ENCODE measurements at places on chromosomes 3 and 15.

DNA sequence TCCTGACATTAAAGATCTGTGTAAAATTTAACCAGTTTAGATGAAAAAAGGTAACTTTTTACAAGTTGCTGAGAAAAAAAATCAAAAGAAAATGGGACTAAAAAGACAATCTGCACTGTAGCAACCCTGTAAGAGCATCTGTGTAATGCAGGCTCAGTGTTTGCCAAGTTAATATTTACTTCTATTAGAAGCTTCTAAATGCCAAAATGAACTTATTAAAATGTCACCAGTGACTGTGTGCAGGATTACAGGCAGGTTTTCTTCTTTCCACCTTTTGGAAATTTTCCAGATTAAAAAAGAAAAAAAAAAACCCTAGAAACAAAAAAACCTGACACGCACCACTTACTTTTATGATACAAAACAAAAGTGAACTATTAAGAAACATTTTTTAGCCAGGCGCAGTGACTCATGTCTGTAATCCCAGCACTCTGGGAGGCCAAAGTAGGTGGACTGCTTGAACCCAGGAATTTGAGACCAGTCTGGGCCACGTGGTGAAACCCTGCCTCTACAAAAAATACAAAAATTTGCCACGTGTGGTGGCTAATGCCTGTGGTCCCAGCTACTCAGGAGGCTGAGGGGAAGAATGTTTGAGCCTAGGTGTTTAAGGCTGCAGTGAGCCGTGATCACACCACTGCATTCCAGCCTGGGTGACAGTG, 87.2 kb downstream of the TJP1 start:
- DNase-seq = no peak

GRCh38 chr15:81343371-81343770, 19.4 kb upstream of the STARD5 start:
- no peak for DNase-seq

DNA sequence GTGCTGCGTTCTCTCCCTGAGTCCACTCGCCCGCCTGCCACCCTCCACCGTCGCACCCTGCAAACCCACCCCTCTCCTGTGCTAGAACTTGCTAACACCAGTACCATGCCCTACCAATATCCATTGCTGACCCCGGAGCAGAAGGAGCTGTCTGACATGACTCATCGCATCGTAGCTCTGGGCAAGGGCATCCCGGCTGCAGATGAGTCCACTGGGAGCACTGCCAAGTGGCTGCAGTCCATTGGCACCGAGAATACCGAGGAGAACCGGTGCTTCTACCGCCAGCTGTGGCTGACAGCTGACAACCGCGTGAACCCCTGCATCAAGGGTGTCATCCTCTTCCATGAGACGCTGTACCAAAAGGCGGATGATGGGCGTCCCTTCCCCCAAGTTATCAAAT, 4.9 kb upstream of the ALAS1 start:
- DNase-seq = no peak

DNA sequence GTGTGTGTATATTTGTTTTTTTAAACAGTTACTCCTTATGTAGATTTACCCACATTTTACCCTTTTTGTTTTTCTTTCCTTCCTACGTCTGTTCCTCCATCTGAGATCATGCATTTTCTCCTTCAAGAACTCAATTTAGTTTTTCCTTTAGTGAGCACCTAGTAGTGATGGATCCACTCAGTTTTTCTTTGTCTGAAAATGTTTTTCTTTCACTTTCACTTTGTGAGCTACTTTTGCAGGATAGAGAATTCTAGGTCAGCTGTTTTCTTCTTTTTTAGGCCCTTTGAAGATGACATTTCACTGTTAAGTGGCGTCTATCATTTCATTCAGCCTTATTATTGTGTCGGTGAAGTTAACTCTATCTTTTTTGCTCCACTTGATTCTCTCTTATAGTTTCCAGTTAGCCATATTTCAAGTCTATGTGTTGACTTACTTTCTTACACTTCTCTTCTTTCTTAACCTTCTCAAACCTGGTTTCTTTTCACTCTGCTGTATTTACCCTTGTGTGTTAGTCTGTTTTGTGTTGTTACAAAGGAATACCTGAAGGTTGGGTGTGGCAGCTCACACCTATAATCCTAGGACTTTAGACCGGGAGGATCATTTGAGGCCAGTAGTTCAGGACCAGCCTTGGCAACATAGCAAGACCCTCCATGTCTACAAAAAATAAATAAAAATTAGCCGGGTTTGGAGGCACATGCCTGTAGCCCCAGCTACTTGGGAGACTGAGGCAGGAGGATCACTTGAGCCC, 55.8 kb downstream of the PRKCI start:
- DNase-seq = no peak

- no peak for DNase-seq
Measured at GRCh38 chr15:73972984-73973682, 19.0 kb downstream of the STOML1 start.

DNA sequence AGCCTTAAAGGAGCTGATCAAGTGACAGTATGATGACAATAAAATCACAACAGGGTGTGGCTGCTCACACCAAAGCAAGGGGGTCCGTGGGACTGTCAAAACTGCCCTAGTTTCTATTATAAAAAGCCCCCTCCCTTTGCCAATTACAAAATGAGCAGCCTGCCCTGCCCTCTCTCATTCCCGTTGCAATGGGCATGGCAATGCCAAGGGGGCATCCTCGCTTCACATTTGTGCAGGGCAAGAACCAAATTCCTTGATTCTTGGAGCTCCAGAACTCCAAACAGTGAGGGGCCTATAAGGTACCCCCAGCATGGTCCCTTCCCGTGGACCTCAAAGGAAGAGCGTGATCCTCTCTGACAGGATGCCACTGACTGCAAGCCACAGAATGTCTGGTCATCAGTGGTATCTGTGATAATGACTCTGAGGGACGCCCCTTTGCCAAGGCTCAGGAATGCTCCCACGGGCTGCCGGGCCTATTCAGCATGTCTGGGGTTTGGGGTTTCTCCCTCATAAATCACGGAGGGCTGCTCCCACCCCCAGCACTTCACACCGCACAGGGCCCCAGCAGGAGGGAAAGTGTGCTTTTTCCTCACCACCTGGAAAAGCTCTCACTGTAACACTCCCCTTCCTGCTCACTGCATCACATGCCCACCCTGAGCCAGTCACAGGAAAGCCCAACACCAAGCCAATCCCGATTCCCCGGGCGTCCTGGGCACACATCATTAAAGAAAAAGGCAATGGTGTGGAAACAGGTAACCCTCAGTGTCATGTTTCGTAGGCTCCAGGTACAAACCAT, 105.1 kb upstream of the TRPM1 start:
- no peak for DNase-seq

GRCh38 chr15:89554247-89554646, 21.0 kb upstream of the TICRR start:
- no peak for DNase-seq

GRCh38 chr3:197224034-197224444, 74.4 kb downstream of the DLG1 start:
- DNase-seq = peak; percentile 7

GRCh38 chr3:185696039-185696438, 109.9 kb downstream of the SENP2 start:
- no peak for DNase-seq

GRCh38 chr3:29080967-29081366, 199.9 kb upstream of the RBMS3 start:
- no peak for DNase-seq

GRCh38 chr3:29653680-29654079, 372.8 kb downstream of the RBMS3 start:
- no peak for DNase-seq

- DNase-seq = no peak
Measured at GRCh38 chr3:39289107-39289506, 9.3 kb upstream of the CX3CR1 start.

DNA sequence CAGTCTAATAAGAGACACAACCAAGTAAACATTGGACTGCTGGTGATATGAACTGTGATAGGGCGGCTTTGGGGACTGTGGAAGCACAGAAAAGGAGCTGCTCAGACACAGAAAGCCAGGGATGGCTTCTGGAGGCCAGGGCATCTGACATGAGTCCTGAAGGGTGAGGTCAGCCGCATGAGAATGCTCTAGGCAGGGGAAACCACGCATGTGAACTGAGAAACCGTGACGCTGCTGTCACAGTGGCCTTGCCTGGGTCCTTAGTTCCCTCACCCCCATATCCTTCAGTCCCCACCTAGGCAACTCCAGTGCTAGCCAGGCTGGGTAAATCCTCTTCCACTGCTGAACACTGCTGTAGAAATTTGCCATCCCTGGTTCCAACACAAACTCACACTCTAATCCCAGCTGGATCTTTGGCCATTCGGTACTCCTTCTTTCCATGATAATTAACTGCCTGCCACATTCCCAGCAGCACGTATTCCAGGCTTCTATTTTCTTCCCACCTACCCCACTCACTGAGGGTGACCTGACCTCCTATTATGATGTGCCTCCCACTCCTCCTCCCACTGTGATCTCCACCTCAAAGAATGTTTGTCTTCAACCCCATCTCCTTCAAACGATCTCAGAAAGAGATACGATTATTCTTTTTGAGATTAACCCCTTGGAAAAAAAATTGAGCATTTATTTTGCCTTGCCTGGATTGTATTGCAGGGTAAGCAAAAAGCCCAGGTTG, 31.4 kb downstream of the CRYGS start:
- DNase-seq = no peak

- DNase-seq = no peak
Measured at GRCh38 chr15:58865425-58865880, 68.0 kb downstream of the SLTM start.

GRCh38 chr3:15223685-15224572, 17.9 kb downstream of the CAPN7 start:
- no peak for DNase-seq

- DNase-seq = no peak
Measured at GRCh38 chr3:45573591-45573990, 21.0 kb upstream of the LIMD1 start.

DNA sequence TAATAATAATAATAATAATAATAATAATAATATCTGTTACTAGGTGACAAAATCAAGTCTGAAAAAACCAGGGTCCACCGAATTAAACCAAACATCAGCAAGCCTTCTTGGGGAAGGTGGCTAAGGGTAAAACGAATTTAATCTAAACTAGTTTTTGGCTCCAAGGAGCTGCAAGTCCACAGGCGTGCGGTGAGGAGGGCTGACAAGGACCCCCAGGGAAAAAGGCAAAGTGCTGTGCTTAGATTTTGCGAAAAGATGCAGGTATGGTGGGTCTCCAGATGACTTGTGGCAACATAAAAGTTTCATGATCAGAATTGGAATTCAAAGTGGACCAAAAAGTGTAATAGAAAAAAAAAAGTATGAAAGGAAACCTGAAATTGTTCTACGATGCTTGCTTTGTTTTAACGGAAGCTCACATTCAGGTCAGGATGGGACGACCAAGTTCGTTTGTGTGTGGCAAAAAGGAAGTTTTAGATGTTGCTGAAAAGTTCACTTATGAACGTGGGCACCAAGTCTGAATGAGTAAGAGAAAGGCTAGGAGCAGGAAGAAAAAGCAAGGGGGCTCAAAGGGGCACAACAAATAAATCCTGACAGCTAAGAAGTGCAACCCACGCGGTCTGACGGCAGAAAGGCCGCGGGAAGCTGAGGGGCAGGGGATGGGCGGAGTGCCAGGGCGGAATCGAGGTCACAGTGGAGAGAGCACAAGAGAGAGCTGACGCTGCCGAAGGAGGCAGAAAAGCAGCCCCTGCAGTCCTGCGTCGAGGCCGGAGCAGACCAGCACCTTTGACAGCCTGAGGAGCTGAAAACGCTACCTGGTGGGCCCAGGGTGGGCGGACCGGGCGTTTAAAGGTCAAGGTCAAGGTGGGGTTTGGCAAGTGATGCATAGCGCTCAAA, 1.1 kb downstream of the WDR82 start:
- DNase-seq = peak; percentile 43

GRCh38 chr3:183777016-183777618, 48.3 kb downstream of the MAP6D1 start:
- DNase-seq = no peak

DNA sequence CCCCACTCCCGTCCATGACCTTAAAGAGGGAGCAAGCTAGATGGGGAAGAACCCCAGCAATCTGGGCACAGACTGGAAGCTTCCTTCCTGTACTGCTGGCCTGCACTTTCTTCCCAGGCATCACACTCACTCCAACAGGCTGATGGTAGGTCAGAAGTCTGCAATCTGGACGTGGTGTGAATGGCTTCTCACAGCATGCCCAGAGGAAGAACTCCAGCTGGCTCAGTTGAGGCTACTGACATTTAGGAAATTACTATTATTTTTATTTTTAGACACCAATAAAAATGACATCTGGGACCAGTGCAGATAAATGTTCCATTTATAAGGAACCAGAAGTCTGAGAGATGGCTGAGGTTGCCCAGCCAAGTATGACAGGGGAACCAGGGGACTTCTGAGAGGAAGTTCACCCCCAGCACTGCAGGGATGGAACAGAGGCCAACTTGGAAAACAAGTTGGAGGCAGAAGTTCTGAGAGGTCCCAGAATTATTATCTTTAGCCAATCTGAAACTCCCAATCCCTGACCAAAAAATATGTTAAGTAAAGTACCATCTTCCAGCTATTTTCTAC, 163.8 kb upstream of the CTNNB1 start:
- no peak for DNase-seq

DNA sequence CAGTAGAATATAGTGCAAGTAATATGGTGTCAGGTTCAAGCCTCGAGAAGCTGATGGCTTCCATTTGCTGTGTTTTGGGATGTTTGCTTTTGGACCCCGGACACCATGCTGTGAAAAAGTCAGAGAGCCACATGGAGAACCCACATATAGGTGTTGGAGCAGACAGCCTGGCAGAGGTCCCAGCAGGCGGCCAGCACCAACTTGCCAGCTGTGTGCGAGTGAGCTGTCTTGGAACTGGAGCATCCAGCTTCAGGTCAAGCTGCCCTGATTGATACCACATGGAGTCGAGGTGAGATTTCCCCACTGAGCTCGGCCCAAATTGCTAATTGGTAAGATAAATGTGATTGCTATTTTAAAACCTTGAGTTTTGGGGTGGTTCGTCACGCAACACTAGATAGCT, 185.7 kb upstream of the TBL1XR1 start:
- DNase-seq = no peak

DNA sequence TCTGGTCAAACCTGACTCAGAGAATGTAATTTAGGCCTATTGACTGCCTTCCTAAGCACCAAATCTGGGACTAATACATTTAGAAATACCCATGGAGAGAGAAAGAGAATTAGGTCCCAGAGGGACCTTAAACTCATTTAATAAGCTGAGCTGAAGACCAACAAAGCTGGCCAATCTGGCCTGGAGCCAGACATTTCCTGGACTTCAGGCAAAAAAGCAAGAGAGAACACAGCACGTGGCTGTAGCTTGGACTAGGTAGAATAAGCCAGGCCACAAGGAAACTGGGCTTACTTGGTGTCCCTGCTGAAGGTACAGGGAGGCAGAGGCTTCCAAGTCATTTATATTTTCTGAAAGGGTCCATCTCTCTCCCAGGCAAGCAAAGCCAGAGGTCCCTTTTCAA, 88.1 kb downstream of the RTP4 start:
- no peak for DNase-seq

DNA sequence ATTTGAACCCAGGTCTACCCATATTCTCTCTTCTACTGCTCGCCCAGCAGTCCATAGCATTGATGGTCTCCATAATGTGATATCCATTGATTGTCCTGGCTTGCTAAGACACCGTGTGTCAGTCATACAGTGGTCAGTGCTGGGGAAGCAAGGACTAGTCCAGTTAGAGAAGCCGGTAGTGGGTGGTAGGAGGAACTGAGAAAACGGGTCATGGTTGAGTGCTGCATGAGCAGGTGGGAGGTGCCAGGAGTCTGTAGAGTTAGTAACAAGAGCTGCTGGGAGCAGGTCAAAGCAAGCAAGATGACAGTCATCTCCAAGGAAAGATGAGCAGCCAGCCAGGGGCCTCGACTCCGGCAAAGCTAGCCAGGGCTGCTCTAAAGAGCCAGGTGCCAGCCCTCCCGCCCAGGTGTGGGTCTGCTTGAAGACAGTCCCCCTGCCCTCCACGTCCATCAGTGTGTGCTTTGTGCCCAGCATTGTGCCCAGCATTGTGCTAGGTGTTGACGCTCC, 29.5 kb upstream of the USP3 start:
- no peak for DNase-seq

Data from pulmonary artery endothelial cell (primary cell).